CD4-positive, alpha-beta T cell treated with Interleukin-17A for 1 hour (primary cell): ENCODE measurements at places on chromosomes 6 and 20.

DNA sequence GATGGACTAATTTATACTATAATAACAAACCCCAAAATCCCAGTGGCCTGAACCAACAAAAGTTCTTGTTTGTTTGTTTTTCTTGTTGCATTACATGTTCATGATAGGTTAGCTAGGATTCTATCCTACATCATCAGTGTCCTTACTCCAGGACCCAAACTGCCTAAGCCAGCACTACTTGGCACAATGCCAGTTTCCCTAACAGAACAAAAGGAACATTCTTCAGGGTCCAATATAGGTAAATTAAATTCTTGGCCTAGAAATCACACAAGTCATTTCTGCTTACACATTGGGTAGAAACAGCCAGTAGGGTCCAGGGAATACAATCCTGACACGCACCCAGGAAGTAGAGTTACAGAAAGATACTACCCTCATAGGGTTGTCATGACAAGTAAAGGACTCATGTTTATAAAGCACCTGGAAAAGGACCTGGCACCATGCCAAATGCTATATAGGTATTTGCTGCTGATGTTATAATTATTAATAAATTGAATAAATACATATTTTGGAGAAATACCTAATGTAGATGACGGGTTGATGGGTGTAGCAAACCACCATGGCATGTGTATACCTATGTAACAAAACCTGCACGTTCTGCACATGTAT is 38.8 kb downstream of the RCAN2 start:
- no peak for DNase-seq

DNA sequence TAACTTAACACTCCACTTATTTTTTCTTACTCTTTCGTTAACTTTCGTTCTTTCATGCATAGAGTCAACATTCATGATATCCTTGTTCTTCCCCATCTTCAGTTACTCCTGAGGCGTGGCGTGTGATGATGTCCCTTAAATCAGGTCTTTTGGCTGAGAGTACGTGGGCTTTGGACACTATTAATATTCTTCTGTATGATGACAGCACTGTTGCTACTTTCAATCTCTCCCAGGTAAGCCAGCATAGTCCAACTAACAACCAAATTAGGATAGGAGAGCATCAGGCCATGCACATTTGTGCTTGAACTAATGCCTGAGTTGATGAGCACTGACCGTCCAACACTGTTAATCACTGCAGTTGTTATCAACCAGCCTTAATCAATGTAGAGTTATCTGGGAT is 119.6 kb downstream of the TMEM242 start:
- no peak for DNase-seq

- peak; percentile 17 for DNase-seq
Observed at GRCh38 chr6:138986578-138986977, 1.5 kb downstream of the REPS1 start.

DNA sequence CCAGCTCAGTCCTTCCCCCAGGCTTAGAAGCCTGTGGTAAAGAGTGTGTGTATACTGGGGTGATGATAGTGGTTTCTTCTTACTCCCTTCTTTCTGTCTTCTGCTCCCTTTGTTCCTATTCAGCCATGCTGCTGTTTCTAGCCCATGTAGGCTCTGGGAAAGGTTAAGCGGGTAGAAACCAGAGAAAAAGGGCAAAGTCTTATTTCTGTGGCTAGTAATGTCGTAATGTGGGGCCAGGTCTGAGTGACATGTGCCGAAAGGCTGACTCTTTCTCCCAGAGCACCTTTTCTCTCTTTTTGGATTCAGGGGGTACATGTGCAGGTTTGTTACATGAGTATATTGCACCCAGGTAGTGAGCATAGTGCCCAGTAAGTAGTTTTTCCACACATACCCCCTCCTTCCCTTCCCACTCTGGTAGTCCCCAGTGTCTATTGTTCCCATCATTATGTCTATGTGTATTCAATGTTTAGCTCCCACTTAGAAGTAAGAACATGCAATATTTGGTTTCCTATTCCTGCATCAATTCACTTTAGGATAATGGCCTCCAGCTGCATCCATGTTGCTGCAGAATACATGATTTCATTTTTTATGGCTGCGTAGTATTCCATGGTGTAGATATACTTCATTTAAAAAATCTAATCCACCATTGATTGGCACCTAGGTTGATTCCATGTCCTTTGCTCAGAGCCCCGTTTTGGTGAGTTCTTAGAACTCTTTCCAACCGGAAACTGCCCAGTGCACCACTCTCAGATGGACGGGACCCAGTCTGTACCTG is 74.3 kb downstream of the EFHC1 start:
- DNase-seq: no peak

DNA sequence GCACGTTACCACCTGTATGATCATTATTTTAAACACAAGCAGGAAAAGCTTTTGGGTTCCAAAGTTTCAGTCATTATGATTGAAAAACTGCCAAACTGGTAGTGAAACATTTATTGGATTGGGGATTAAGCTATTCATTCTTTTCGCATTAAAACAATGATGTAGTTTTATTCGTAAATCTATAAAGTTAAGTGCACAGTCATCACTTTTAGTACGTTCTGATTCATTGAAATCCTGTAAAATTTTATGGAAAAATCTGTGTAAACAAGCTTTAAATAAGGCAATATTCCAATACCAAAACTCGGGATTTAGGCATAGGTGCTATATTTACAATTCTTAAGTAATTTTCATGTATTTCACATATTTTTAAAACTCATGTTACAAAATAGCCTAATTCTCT is 379.9 kb downstream of the PLCB1 start:
- no peak for DNase-seq

DNA sequence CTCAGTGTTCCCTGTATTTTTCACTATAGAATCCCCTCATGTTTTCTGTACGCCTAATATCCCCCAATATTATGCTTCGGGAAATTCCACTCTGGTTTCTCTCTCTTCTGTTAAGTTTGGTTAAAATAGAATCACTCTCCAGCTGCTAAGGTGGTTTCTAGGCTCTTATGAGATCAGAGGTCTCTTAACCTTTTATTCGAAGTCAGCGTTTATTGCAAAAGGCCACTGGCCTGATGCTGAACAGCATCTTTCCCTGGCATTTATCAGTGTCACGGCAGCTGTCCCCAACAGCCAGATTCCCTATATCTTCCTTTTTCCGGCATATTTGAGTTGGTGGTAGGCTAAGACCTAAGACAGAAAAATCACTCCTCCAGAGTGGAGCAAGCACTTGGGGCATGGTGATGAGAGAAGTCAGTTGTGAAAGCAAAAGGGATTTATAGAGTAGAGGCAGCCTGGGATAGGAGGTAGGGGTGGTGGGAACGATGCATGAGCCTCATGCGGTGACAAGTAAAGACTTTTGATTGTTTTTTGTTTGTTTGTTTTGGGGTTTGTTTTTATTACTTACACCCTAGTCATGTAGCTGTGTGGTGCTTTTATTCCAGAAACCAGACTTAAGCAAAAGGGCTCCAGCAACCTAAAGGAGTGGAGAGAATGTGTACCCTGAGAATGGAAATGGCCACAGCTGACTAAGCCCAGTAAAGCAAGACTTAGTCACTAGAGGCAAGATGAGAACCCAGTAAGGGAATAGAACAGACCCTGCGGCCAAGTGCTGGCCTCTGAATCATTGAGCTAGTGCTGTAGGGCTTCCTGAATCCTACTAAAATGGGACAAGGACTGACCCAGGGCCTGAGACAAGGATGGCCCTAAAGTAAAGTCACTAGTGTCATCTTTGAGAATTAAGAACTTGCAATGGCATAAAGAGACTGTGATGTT is 233.0 kb upstream of the PRND start:
- no peak for DNase-seq

GRCh38 chr6:135269481-135269891 is 88.4 kb downstream of the MYB start:
- no peak for DNase-seq

DNA sequence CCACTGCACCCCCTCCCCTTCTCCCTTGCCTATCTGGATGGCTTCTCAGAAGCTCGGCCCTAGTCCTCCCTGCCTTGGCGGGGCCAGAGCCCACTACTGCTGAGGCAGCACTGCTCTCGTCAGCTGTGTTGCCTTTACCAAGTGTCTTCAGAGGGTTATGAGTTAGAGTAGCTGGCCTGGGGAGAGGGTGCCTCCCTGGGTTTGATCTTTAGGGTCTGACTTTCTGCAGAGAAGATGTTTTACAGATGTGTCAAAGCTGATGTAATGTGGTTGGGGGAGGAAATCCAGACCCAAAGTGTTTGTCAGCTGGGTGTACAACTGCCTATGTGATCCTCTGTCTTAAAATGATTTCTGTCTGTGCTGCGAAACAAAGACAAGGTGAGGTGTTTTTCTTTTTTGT is 30.4 kb upstream of the PI16 start:
- DNase-seq: no peak

GRCh38 chr6:139474145-139475108 is 100.0 kb upstream of the CITED2 start:
- DNase-seq: no peak

GRCh38 chr20:21183722-21184121 is 57.8 kb downstream of the KIZ start:
- DNase-seq: no peak

GRCh38 chr6:39130691-39131090 is 15.7 kb upstream of the SAYSD1 start:
- DNase-seq: no peak
